ENCODE measurements at places on chromosomes 1 and 21.

GRCh38 chr1:155379180-155379579 is 58.5 kb downstream of the RUSC1 start:
- no peak for DNase-seq

DNA sequence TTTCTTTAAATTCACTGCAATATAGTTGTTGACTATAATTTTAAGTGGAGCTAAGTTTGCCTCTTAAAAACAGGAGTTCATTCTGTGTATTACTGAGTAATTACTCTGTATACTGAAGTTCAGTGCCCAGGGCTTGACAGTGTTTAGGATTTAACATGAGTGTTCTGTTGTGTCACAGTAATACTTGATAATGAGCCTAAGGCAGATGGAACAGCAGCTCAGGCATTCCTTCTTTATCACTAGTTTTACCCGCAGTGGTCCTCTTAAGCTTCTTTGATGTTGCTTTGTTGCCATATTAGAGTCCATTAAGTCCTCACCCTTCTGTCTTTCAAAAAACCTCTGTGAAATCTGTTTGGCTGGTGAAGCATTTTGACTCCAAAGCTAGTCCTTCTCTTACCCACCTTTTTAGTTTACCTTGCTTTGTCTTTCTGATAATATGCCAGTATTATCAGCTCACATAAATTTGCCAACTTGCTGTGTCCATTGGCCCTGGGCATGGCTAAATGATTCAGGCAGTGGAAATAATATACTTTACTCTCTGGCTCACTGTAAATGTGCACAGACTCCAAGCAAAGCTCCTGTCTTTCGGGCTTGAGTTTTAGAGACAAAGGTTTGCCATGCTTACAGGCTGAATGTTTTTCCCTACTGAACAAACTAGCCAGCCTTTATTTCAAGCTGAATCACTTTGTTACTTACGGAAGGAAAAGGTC is 17.7 kb downstream of the HIPK1 start:
- no peak for DNase-seq

DNA sequence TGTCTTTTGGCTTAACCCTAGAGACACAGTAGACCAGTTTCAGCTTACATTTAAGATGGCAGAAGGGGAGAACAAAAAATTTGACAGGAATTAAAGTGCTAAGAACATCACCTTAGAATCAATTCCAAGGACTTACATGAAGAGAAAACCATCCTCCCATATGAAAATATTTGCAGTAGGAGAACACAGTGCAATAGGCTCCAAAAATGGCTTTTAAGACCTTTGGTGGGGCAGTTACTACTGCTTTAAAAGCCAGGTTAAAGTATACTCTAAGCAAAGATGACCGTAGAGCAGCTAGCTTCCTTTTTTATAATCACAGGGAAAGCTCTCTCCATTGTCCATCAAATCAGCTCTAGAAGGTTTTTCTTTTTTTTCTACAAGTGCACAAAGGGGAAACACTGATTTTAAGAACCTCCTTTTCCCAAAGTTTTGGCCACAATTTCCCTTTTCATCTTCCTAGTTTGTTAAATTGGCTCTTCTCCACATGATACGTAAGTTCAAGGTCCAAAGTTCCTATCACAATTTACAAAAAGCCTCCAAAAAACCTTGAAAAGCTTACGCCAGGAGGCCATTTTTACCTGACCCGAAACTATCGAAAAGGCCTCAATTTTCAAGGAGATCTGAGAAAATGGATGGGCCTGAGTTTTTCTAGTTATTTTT is 3.3 kb downstream of the TXNIP start:
- no peak for DNase-seq

GRCh38 chr1:244450597-244451538 is 841 bp downstream of the ADSS2 start:
- peak; percentile 27 for DNase-seq

All from stimulated activated CD8-positive, alpha-beta memory T cell treated with anti-CD3 and anti-CD28 coated beads, Interleukin-4, amount 100 ng/mL, for 1 hour (primary cell).